ENCODE measurements at places on chromosomes 6 and 20.

DNA sequence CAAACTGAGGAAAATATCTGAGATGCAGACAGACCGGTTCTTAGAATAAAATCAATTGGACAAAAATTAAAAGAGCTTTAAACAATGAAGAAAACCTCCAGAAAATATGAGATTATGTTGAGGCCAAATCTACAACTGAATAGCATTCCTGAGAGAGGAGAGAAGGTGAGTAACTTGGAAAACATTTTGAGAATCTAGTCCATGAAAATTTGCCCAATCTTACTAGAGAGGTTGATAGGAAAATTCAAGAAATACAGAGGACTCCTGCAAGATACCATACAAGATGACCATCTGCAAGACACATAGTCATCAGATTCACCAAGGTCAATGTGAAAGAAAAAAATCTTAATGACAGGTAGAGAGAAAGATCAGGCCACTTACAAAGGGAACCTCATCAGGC lies 437.7 kb upstream of the ADGRB3 start:
- no peak for DNase-seq

DNA sequence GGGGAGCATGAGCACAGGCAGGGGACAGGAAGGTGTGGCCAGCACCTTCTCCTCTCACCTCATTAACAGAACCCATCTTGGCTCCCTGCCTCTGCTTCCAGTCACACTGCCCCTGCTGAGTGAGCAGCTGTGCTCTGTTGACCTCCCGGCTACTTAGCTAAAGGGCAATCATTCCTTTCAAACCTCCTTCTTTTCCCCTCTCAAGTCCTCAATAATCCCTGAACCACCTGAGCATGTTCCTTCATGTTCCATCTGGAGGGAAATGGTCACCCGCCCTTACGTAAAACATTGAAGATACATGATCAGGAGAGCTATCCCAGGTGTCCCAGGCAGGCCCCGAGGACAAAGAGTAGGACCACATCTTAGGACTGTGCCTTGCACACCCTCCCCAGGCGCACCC lies 21.7 kb upstream of the MRPS10 start:
- no peak for DNase-seq

DNA sequence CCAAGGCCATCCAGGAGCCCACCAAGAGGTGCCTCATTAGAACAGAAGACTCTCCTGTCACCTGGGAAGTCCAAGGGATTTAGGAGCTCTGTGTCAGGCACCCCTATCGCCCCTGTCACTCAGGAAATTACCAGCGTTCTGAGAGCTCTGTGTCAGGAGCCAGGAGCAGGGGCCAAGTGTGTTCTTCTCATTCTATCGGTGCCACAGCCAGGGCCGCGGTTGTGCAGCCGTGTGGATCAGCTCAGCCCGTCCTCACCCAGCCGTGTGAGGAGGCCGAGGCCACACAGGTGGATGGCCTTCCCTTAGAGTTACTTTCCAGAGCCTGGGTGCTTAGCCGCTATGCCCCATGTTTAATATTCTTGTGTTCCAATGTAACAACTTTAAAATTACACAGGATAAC lies 9.8 kb downstream of the MTG2 start:
- DNase-seq: no peak

- DNase-seq: no peak
Observed at GRCh38 chr6:106750946-106751345, 121.6 kb downstream of the QRSL1 start.

- peak; percentile 79 for DNase-seq
Observed at GRCh38 chr6:115901896-115902295, 158.8 kb downstream of the FRK start.

DNA sequence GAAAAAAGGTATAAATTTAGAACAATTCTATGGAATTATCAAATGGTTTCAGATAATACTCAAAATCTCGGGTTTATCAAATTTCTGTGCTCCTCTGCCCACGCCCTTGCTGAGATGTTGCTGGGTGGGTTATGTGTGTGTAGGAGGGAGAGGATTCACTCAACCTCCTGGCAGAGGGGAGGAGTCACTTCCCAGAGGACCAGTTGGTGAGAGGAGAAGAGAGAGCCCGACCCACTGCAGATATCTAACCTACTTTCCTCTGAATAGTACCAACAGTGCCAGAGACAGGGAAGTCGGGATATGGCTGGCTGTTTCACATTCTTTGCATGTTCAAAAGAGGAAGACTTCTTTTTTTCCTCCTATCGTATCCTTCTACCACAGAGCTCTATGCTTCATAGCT lies 187.1 kb upstream of the MAN1A1 start:
- no peak for DNase-seq

DNA sequence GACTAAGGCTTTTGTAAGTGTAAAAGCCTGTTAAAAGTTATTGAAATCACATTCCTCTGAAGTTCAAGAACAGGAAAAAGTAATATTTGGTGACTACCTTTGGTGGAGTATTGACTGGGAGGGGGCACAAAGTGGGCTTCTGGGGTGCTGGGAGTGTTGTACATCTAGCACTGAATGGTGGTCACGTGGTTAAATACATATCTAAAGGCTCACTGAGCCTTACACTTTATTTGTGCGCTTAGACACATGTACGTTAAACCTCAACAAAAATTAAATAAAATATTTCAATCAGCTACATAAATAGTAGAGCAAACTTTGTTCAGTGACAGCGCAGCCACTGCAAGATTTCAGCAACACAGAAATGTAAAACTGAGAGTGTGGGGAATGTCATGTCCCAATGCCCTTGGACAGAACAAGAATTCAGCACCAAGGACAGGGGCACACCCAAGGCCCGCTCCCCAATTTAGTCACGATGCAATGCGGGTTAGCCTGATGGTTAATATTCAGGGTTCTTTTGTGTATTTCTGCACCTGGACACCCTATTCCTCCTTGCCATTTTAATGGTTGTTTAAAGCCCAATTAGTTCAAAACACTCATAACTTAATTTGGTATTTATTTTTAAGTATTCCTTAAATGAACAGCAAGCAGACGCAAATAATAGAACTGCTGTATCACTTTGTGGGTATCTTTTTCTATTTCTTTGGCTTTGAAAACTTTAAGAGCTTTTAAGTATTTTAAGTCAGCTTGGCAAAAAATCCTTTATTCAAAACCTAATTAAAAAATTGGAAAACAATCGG lies 37.4 kb downstream of the ANGPT4 start:
- DNase-seq: no peak

- no peak for DNase-seq
Observed at GRCh38 chr6:96975852-96976251, 51.3 kb downstream of the KLHL32 start.

DNA sequence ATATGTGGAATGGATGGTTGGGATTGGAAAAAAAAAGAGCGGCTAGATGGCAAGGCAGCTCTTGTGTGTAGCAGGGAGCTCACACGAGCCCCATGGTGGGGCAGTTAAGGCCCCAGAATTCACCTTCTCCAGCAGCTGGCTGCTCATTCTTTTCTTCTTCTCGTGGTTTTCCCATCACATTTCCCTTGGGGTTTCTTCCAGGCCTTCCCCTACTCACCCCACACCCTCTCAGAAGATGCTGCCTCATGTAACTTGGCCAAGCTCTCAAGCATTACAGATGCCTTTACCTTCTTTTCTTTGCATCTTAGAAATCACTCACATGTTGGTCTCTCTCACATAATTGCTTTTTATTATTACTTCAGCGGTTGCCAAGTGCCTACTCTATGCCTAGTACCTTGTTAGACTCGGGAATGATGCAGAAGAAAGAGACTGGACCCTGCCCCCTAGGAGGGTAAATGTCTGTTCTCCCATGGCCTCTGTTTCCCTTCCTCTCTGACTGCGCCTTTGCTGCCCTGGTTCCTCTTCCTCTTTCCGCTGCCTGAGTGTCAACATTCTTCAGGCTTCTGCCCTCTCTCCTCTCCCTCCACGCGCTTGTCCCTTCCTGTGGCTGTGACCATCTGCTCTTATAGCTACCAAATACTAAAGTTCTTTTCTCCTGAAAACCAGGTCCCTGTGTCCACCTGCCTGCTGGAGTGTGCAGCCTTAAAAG lies 28.6 kb downstream of the PPARD start:
- no peak for DNase-seq

DNA sequence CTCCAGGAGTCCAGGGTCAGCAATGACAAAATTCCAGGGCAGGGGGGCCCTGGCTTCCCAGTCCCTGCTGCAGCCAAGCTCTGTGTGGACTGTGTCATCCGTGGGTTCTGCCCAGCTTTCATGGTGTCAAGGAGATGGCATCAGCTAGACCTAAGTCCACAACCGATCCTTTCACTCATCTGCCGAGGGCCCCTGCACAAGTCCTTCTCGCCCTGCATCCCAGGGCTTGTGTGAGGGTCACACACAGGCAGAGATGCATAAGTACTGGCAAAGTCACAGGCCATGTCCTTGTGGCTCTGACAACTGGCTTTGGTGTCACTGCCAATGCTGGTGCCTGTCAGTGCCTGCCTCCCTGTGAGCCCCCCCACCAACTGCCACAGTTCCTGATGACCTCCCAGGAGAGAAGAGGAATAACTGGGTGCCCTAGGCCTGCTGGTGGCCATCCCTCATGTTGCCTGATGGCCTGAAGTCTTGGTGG lies 181.4 kb upstream of the CST7 start:
- no peak for DNase-seq

DNA sequence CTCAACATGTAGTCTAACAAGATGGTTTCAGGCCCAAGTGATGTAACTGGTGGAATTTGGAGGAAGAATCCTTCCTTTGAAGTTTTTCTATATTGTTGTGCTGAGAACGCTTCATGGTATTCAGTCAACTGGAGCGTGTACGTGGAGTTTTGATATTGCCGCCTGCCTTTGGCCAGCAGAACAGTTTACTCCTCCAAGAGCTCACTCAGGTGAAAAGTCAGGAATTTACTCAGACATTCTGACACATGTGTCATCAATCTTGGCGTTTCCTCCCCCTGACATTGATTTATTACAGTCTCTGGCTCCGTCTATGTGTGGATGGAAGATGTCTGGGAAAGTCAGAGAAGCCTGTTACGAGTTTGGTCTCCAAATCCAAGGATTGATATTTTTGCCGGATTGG lies 19.0 kb upstream of the TGM2 start:
- no peak for DNase-seq

DNA sequence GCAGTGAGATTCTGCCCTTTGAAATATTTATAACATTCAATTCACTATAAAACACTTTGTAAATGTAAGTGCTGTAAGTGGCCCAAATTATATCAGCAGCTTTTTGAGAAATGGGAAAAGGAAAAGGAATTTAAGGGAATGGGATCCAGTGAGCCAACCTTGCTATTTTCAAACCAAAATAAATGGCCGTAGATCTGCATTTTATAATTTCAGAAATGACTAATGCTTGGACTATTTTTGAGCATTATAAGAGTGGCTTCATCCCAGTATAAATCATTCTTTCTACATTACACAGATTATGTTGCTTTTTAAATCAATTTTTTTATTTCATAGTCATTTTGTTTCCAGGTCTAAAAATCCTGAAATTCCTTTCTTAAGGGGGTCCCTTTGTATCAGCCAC lies 49.2 kb downstream of the ANKRD6 start:
- no peak for DNase-seq

DNA sequence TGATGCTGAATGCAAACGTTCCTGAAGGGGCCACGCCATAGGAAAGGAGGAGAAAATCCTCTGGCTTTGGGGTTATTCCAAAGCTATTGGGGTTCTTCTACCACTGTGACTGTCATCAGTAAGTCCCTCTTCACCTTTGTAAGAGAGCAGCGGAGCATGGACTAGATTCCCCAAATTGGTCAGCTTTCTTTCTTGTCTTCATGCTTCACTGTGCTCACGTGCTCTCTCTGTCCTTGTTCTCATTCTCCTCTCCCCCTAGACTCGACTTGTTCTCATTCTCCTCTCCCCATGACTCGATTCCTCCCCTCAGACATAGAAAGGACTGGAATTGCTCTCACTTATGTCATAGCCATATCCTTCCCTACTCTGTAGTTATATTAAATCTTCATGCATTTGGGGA lies 54.8 kb upstream of the ADGRG6 start:
- no peak for DNase-seq

DNA sequence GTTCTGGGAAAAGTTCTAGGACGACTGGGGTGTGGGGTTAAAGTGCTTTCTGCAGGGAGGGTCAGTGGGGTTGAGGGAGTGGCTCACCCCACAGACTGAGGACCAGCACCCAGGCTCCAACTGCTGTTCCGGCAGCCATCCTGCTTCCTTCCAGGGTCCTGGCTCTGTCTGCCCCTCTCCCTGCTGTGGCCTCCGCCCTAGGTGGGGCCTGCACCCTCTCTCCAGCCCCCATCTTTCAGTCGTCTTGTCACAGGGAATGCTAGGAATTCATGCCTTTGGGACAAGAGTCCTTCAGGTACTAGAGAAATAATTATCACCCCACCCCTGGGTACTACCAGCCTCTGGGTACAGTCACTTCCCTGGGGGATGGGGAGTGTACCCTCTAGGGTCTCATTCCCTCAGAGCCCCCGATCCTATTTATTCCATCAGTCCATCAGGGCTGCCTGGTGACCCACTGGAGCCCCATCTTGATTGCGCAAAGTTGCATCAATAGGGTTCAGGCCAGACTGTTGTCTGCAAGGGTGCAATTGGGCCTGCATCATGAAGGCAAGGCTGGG lies at the start of gene AGER:
TSS of gene AGER (minus strand) at position 170 of the 557 bp plus-strand sequence. CDS start at position 139, 31 bp downstream.
- no peak for DNase-seq

- DNase-seq: no peak
Observed at GRCh38 chr6:55569638-55570037, 9.4 kb downstream of the HMGCLL1 start.

DNA sequence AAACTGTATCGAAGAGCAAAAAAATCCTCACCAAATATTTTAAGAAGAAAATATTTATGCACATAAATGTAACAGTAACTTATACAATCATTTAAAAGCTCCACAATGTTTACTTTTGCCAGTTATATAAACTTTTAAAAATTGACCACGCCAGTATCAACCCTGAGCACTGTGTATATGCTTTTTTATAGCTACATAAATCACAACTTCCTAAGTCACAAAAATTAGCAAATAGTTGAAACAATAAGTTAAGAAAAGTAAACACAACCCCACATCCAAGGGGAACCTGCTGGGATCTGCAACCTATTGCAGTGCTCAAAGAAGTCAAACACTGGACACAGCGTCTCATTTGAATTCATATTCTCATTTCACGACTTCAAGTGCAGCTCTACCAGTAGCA lies 89.8 kb upstream of the DST start:
- DNase-seq: no peak

GRCh38 chr6:56984361-56984760 lies 29.5 kb downstream of the BEND6 start:
- no peak for DNase-seq

DNA sequence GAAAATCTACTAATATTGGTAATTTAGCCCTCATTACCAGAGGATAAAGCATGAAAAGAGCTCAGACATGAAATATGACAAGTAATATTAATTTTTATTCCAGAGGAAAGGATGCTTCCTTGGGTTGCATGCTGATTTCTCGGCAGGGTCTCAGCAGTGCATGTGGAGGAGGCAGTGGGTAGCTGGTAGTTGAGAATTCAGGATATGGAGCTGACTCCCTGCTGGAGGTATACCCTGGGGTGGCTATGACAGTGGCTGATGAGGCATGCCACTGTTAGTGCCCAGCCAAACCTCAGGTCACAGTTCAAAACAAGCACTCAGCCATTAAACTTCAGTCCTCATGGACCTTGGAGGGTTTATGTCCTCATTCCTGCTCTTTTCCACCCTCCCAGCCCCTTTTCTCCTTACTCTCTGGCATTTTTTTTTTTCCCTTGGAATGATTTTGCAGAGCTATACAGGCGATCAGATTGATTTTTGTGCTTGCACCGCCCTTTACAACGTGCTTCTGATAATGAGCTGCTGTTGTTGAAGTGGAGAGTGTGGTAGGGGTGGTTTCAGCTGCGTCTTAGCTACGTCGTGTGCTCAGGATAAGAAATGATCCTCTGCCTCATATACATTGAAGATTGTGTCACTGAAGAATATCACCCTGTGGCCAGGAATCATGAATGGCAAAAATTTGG lies 761.9 kb upstream of the MMS22L start:
- DNase-seq: no peak

Data from NCI-H446 (cell line).